ENCODE measurements at places on chromosomes 2 and 18.
A peak's percentile ranks its signal among the peaks of the same experiment; 100 is the strongest.

DNA sequence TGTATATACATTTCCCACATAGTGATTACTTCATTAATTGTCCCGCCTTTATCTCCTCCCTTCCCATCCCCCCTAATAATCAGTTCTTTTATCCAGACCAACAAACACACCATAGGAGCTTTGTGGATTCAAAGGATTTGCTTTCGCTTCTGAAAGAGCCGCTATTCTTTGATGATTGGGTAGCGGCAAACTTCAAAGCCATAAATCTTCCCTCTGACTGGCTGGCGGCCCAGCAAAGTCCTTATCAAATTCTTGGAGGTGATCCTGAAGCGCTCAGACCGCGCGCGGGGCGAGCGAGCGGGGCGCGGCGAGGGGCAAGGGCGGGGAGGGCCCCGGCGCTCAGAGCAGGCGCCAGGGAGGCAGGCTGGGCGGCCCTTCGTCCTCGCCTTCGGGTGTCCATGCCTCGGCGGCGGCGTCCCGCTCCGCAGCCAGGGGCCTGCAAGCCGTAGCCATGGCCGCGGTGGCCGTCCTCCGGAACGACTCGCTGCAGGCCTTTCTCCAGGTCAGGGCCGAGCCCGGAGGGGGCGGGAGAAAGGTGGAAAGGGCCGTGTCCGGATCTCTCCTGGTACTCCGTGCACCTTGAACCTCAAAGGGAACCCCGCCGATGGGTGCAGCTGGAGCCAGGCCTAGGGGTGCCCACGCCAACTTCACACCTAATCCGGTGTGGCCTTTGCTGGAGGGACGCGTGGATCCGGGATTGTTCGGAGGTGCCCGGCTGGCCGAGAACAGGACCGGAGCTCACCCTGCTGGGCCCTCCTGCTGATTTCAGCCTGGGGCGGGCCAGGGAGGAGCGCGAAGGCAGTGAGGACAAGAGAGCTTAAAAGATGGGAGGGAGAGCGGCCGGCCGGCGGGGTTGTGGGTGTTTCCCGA, at the start of gene SP5:
Gene SP5, plus strand, starts transcription at position 276 of the 870 bp plus-strand sequence. Its CDS starts 176 bp downstream, at position 452.
- DNase-seq = no peak

DNA sequence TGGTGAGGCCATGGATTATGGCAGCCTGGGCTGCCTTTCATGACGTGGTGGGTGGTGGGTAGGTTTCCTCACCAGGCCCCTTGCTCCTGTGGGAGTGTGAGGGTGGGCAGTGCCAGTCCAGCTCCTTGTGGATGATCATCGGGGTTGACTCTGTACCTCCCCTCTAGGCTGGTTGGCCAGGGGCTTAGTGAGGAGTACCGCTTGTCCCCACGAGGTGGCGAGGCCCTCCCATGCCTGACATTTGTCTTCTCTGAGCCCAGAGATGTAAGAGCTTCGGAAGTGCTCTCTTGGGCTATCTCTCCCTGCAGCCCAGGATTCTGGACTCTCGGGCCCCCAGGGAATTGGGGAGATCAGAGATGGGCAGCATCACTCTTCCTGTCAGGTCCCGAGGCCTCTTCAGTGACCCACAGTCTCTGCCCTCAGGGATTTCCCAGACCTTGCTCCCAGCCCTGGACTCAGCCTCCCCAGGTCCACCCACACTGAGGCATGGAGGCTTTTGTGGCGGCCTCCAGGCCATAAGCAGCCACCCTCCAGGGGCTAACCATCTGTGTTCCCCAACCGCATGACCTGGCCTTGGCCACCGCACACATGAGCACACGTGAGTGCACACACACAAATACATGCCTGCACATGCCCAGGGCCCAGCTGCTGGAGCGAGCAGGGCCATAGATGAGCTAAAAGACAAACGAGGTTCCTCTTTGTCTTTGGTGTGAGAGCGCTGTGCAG, 6.5 kb downstream of the SPR start:
- peak; percentile 40 for DNase-seq

DNA sequence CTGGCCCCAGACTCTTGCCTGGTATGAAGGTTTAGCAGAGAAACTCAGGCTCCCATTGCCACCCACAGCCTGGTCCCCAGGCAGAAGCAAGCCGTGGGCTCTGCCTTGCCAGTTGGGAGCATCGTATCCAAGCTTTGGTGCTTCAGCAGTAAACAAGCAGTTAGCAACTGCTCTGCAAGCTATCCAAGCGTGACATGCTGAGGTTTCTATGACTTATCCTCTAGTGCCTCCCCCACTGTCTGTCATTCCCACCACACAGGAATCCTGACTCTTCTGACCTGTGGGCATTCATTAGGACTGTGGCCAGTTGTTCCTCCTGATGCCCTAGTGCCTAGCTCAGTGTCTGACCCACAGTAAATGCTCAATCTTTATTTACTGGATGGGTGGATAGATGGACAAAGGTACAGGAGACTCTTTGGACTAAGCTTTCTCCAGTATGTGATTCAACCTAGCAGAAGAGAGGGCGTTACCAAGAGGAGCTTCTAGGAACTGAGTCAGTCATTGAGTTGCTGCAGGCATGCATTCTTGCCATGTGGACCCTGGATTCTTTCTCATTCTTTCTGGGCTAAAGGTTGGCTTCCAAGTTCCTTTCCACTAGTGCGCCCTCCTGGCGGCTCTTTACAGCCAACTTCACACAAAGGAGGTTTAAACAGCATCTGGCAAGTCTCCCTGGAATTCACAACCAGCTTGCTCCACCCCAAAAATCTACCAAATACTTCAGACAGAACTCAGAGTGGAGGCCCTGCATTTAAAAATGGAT, 40.6 kb upstream of the MRPL19 start:
- DNase-seq = no peak

GRCh38 chr2:62152000-62152399, 43.9 kb upstream of the B3GNT2 start:
- DNase-seq = no peak

GRCh38 chr2:186309901-186310300, 176.2 kb upstream of the ZC3H15 start:
- DNase-seq = no peak

GRCh38 chr2:48221846-48222516, 308.0 kb upstream of the STON1 start:
- DNase-seq = no peak

DNA sequence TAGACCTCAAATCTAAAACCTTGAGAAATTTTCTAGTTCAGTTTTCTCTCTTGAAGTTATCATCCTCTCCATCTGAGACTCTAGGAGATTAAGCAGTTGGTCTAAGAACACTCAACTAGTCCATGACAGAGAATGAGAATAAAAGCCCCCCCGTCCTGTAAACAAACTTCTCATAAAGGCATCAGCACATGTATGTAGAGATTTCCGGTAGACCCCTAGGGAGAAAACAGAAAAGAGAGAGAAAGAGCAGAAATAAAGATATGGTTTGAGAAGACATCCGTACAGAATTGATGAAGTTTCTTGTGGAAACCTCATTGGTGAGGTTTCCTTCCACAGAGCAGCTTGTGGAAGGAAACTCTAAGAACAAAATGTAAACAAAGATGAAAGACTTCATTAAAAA, 3.2 kb upstream of the GPR155 start:
- no peak for DNase-seq

- DNase-seq = no peak
Measured at GRCh38 chr2:68857202-68857845, 13.9 kb downstream of the BMP10 start.
